ENCODE measurements at places on chromosomes 2 and 18.

DNA sequence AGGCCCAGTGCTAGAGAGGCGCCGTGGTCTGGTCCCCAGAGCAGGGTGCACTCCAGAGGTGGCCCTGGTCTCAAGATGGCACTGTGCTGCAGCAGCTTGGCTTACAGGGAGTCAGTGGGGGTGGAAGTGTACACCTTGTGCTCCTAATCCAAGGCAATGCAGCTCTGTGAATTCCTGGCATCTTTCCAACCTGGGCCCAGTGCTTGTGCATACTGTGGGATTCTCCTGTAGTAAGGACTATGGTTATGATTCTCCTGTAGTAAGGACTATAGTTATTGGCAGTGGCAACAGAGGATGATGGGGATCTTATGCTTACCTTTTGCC is 616.7 kb upstream of the REG3G start:
- DNase-seq = no peak

- DNase-seq = peak; percentile 81
These were observed 492.0 kb downstream of the TNS1 start for GRCh38 chr2:217510771-217511291.

DNA sequence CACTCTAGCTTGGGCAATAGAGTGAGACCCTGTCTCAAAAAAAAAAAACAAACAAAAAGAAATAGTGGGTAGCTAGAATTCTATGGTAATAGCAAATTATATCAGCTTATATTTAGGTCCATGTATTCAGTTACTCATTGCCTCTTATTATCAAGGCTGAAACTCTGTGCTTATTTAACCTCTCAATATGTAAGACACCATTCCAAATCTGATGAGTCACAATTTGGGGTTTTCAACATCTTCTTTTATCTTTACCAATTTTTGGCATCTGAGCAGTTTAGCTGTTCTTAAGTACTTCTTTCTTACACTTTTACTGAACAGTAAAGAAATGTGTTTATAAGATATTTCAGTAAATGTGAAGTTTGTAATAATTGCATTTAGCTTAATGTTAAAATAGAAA is 69.3 kb downstream of the TTC27 start:
- no peak for DNase-seq

- DNase-seq = no peak
These were observed 1243.1 kb upstream of the NXPH2 start for GRCh38 chr2:140023291-140023690.

DNA sequence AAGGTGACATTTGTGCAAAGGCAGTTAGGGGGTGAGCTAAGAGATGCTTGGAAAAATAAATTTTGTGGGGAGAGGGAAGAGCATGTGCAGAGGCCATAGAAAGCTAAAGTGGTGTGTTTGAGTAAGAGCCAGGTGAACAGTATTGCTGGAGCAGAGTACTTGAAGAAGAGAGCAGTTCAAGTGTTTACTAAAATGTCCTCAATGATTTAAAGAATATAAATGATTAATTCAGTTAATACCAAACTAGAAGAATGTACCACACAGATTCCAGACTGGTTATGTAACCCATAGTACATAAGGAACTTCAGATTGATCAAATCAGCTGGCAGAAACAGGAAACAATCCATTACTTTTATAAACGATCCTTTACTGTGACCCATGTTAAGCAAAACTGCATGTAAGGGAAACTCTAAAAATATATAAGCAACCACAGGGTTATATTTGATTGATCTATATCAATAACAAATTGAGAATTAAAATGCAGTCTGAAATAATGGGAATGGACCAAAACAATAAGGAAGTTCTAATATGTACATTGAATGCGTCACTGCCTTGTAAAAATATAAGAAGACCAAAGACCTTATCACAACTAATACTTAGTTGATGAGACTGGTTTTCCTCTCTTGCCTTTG is 76.9 kb downstream of the LDAH start:
- DNase-seq = peak; percentile 67
